ENCODE measurements at places on chromosomes 5 and 9. TPM values are rescaled to one million over a fixed set of nuclear protein-coding genes. Genes with fewer than 3 reads are reported as not detected.

PCSK1 gene
- 0.52 TPM for total RNA-seq

BAG1 gene
- total RNA-seq: 166 TPM

CCIN gene
- total RNA-seq: not detected

GABBR2 gene
- total RNA-seq: not detected

C5orf47 gene
- total RNA-seq: not detected

MARCHF11 gene
- 0.24 TPM for total RNA-seq

ACOT12 gene
- not detected for total RNA-seq

PHF2 gene
- 29.3 TPM for total RNA-seq

PCDHB4 gene
- total RNA-seq: 1.6 TPM

TJP2 gene
- 46.3 TPM for total RNA-seq

DNA sequence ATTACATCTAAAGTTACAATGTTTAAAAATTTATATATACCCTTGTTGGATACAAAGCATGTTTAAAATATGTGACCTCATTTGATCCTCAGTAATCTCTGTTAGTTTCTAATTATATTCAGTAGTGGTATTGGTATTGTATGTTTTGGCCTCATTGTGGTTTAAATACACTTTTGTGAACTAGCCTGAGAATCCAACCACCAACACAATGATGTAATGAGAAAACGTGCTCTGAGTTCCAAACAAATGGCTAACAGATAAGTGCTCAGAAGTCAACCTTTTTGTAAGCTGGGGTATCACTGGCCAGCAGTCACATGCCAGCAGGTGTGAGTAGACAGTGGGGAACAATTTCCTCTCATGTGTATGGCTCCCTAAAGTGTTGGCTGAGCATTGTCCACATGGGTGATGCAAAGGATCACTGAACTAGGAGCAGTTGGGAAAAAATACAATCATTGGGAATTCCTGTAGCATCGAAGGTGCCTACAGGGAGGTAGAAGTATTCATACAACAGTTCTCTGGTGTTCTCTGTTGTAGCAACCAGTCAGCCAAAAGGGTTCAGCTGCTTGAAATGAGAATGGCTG lies 56.1 kb downstream of the DOCK8 start:
- DNase-seq: no peak
- H3K4me1 ChIP-seq: no peaks in the 10 kb centered on the region
- no peak overlapping the region for H3K27ac ChIP-seq
- H3K27me3 ChIP-seq: no peaks in the 10 kb centered on the region
- H3K4me3 ChIP-seq: no peak overlapping the region
- no peaks in the 10 kb centered on the region for H3K36me3 ChIP-seq

DNA sequence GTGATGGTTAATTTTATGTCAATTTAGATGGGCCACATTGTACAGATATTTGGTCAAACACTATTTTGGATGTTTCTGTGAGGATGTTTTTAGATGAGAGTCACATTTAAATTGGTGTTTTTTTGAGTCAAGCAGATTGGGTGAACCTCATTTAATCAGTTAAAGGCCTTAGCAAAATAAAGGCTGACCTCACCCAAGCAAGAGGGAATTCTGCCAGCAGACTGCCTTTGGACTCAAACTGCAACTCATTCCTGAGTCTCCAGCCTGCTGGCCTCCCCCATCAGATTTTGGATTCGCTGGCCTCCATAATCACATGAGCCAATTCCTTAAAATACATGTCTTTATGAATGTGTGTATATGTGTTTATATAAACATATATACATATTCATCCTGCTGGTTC lies 282.7 kb upstream of the POU5F2 start:
- no peak overlapping the region for H3K4me3 ChIP-seq
- no peaks in the 10 kb centered on the region for H3K36me3 ChIP-seq
- no peaks in the 10 kb centered on the region for H3K27me3 ChIP-seq
- H3K4me1 ChIP-seq: no peaks in the 10 kb centered on the region
- no peak for DNase-seq

GRCh38 chr5:29524227-29524626 lies 1669.3 kb upstream of the CDH6 start:
- H3K4me3 ChIP-seq: no peak overlapping the region
- no peak overlapping the region for H3K27ac ChIP-seq
- no peaks in the 10 kb centered on the region for H3K4me1 ChIP-seq
- H3K36me3 ChIP-seq: no peaks in the 10 kb centered on the region
- no peaks in the 10 kb centered on the region for H3K27me3 ChIP-seq
- no peak for DNase-seq

DNA sequence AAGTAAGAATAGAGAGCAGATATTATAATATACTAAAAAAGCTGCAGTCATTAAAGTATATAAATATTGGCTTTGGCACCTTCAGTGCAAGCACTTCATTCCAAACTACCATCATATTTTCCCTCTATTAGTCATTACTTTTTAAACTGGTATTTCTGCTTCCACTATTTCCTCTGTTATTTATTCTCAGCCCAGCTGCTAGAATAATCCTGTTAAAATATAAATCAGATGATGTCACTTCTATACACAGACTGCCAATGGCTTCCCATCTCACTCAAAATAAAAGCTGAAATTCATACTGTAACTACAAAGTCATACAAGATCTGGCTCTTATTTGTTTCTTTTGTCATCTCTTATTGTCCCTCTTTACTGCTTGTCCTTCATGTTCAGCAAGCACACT lies 432.9 kb downstream of the TLE4 start:
- no peak overlapping the region for H3K27ac ChIP-seq
- H3K4me3 ChIP-seq: no peak overlapping the region
- no peaks in the 10 kb centered on the region for H3K36me3 ChIP-seq
- H3K27me3 ChIP-seq: no peaks in the 10 kb centered on the region
- DNase-seq: no peak

- no peak overlapping the region for H3K27ac ChIP-seq
- no peaks in the 10 kb centered on the region for H3K27me3 ChIP-seq
- H3K4me1 ChIP-seq: no peaks in the 10 kb centered on the region
- no peak overlapping the region for H3K4me3 ChIP-seq
- H3K36me3 ChIP-seq: no peaks in the 10 kb centered on the region
Observed at GRCh38 chr5:175321927-175322532, 122.0 kb downstream of the DRD1 start.

DNA sequence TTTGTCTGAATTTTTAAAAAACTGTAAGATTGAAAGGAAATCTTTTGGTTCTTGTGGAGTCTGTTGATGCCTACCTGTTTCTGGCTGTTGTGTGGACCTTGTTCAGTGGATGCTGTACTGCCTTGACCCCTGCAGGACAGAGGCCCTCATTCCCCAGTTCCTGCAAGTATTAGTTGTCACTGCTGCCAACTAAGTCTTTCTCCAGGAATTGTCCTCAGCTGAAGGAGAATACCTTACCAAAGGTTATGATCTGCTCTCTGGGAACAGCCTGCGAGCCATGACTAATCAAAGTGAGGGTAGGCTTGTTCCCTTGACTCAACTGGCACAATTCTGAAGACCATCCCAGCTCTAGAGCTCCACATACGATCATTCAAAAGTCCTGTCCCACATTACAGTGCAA lies 145.3 kb upstream of the FST start:
- DNase-seq: no peak
- H3K4me3 ChIP-seq: no peak overlapping the region
- H3K27me3 ChIP-seq: no peaks in the 10 kb centered on the region
- H3K27ac ChIP-seq: no peak overlapping the region

GRCh38 chr9:86116425-86116824 lies 17.1 kb upstream of the GOLM1 start:
- H3K4me3 ChIP-seq: no peak overlapping the region

DNA sequence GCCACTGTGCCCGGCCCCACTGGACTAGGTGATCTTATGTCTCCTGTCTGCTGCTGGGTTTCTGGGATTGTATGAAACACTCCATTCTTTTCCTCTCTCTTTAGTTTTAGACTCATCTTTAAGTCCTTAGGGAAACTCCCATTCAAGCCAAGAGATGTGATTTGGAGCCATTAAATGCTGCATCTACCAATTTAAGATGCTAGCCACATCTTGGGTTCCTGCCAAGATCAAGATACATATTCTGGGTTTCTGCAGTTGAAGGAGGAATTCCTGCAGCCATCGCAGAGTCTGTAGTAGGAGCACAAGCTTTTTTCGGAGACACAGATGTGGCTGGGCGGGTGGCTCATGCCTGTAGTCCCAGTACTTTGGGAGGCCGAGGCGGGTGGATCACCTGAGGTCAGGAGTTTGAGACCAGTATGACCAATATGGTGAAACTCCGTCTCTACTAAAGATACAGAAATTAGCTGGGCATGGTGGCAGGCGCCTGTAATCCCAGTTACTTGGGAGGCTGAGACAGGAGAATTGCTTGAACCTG lies 23.2 kb downstream of the STXBP1 start:
- H3K27ac ChIP-seq: no peak overlapping the region
- H3K36me3 ChIP-seq: no peaks in the 10 kb centered on the region
- no peaks in the 10 kb centered on the region for H3K4me1 ChIP-seq
- DNase-seq: no peak
- H3K27me3 ChIP-seq: no peaks in the 10 kb centered on the region

DNA sequence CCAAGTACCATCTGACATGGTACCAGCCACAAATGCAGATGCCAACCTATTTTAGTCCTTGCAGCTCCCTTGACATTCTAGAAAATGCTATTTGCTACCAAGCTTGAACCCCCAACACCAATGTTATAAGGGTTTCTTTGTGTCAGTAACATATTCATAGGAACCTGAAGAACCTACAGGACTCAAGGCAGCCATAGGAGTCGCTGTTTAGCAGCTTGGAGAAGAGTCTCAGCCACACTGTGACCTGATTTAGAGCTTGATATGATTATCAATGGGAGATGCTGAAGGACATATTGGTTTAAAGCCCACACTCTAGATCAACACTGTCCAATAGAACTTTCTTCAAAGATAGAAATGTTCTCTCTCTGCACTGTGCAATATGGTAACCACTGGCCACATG lies 6.4 kb upstream of the ZFR start:
- no peaks in the 10 kb centered on the region for H3K27me3 ChIP-seq
- H3K4me3 ChIP-seq: no peak overlapping the region
- H3K4me1 ChIP-seq: no peaks in the 10 kb centered on the region
- no peak overlapping the region for H3K27ac ChIP-seq

- no peak overlapping the region for H3K4me3 ChIP-seq
- no peaks in the 10 kb centered on the region for H3K27me3 ChIP-seq
- no peak for DNase-seq
- H3K36me3 ChIP-seq: no peaks in the 10 kb centered on the region
- no peak overlapping the region for H3K27ac ChIP-seq
Observed at GRCh38 chr9:99803694-99804093, 18.0 kb upstream of the NR4A3 start.

GRCh38 chr9:28926306-28926705 lies 1353.0 kb upstream of the C9orf72 start:
- H3K36me3 ChIP-seq: no peaks in the 10 kb centered on the region
- no peak overlapping the region for H3K4me3 ChIP-seq
- no peaks in the 10 kb centered on the region for H3K4me1 ChIP-seq
- no peak for DNase-seq
- H3K27ac ChIP-seq: no peak overlapping the region

DNA sequence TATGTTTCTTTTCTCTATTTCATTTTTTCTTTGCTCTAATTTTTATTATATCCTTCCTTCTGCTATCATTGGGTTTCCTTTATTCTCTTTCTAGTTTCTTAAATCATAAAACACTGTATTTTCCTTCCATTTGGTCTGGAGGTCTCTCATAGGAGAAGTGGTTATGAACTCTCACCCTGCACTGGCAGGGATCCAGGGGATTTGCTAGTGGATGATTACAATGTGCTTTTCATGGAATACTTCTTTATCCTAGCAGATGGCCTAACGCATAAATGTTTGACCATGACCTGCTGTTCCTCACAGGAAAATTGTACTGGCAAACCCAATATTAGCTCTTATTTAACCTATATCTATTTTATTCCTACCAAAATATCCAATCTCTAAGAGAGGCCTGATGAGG lies 31.5 kb upstream of the SGCD start:
- H3K27ac ChIP-seq: no peak overlapping the region
- no peak overlapping the region for H3K4me3 ChIP-seq
- H3K4me1 ChIP-seq: no peaks in the 10 kb centered on the region
- H3K27me3 ChIP-seq: no peaks in the 10 kb centered on the region
- H3K36me3 ChIP-seq: no peaks in the 10 kb centered on the region

DNA sequence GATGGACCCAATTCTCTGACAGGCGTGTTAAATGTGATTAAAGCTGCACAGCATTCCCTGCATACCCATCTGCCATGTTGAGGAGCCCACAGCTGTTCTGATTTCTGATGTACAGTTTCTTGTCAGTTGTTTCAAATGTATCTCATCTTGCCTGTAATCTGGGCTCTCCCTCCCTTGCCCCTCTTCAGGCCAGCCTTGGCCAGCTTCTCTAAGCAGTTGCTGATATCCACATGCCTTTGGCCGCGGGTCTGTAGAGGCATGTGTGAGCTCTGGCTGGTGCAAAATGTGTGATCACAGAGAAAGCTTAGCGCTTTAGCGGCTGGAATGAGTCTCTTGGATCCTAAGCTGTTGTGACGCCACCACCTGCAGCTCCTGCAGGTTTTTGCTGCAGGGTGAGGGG lies 332.0 kb downstream of the MLLT3 start:
- H3K27ac ChIP-seq: no peak overlapping the region
- no peak for DNase-seq
- H3K4me1 ChIP-seq: peaks cover 5% of the 10 kb centered on the region
- H3K36me3 ChIP-seq: no peaks in the 10 kb centered on the region
- no peak overlapping the region for H3K4me3 ChIP-seq

DNA sequence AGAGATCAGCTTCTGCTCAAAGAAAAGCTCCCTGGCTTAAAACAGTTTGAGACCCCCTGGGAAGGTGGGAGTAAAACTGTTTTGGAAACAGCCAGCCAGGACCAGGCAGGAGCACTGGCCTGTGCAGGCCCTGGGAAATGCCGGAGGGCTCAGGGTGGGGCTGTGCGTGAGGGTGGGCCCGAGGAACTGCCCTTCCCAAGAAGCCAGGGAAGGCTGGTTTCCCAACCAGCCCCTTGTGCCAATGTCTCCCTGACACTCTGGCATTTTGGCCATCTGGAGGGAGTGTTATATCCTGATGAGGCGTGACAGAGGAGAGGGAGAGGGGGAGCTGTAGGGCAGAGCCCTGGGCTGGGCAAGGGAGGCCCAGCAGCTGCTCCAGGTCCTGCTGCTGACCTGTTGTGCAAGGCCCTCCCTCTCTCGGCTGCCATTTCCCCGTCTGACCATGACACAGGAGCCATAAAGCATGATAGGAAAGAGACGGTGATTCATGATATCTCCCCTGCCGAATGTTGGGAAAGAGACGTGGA lies 16.1 kb downstream of the OLFML2A start:
- no peaks in the 10 kb centered on the region for H3K27me3 ChIP-seq
- no peaks in the 10 kb centered on the region for H3K4me1 ChIP-seq
- no peak for DNase-seq
- no peaks in the 10 kb centered on the region for H3K36me3 ChIP-seq
- no peak overlapping the region for H3K4me3 ChIP-seq

DNA sequence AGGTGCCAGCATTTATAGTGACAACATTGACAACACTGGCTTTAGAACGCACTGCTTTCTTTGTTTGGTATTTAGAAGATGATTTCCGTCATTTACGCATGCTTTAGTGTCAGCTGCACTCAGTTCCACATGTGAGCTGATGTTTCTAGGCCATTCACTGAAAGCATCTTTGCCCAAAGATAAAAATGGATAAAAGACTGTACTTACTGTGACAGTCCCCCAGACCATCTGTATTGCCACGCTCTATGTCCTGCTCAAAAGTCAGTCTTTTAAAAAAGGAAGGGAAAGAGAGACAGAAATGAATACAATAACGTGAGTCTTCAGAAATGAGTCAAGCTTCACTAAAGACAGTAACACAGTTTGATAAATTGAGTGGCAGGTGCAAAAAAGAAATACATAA lies 99.3 kb downstream of the SEMA6A start:
- H3K4me1 ChIP-seq: no peaks in the 10 kb centered on the region
- H3K27me3 ChIP-seq: no peaks in the 10 kb centered on the region
- H3K36me3 ChIP-seq: peaks cover 15% of the 10 kb centered on the region
- H3K4me3 ChIP-seq: no peak overlapping the region
- H3K27ac ChIP-seq: no peak overlapping the region

- H3K36me3 ChIP-seq: no peaks in the 10 kb centered on the region
- no peaks in the 10 kb centered on the region for H3K27me3 ChIP-seq
- no peak overlapping the region for H3K4me3 ChIP-seq
- no peaks in the 10 kb centered on the region for H3K4me1 ChIP-seq
- no peak overlapping the region for H3K27ac ChIP-seq
- no peak for DNase-seq
Observed at GRCh38 chr9:126198854-126199253, 127.8 kb upstream of the MVB12B start.
